ENCODE measurements at places on chromosomes 5 and 9. TPM values are rescaled to one million over a fixed set of nuclear protein-coding genes. Genes with fewer than 3 reads are reported as not detected.

GRCh38 chr9:4334410-4334813 is 34.5 kb upstream of the GLIS3 start:
- DNase-seq: no peak

GRCh38 chr9:12935714-12936113 is 160.9 kb downstream of the LURAP1L start:
- no peak for DNase-seq

DNA sequence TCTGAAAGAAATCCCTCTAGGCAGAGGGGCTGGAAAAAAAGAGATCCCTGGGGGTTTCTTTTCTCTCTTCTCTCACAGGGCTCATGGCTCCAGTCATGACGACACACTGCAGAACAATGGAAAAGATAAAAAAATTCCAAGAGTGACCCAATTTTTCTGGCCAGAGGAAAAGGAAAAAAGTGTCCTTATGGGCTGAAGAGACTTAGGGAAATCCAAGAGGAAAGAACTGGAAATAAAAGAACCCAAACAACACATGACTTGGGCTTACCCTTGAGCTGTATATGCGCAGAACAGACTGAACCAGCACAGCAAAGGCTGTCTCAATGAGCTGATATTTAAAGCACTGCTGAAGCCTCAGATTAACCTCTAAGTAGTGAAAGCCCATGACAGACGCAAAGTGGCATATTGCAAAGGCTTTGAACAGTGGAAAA is 102.4 kb downstream of the SMIM23 start:
- DNase-seq: no peak

GRCh38 chr5:115500225-115500624 is 44.4 kb downstream of the FEM1C start:
- DNase-seq: no peak

- no peak for DNase-seq
Measured at GRCh38 chr5:120304663-120305062, 159.4 kb upstream of the PRR16 start.

Gene PRR16
- total RNA-seq: not detected

Gene FIBCD1
- total RNA-seq: not detected
